Activated CD4-positive, CD25-positive, alpha-beta regulatory T cell (primary cell): ENCODE measurements at places on chromosomes 3 and 15.

DNA sequence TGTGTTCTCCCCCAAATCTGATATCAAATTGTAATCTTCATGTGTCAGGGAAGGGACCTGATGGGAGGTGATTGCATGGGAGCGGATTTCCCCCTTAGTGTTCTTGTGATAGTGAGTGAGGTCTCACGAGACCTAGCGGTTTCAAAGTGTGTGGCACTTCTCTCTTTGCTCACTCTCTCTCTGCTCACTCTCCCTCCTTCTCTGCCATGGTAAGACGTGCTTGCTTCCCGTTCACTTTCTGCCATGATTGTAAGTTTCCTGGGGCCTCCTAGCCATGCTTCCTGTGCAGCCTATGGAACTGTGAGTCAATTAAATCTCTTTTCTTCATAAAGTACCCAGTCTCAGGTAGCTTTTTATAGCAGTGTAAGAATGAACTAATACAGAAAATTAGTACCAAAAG lies 30.6 kb upstream of the OR5H6 start:
- no peak for DNase-seq

DNA sequence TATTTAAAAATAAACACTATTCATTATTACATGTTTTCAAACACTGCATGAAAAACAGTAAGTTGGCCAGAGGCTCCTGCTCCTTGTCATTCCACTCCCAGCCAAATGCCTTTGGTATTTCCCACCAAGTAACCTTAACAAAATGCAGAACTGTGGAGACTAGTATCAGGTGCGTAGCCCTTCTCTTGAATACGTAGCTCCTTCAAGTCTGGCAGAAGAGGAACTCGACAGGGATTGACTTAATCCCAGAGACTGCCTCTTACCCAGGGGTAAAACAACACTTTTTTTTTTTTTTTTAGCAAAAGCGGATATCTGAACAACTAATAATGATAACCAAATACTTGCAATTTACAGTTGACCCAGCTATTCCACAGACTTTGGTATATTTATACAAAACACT lies 738 bp downstream of the COMMD2 start:
- DNase-seq, result no peak

- DNase-seq, result no peak
Observed at GRCh38 chr3:41244620-41245336, 45.5 kb downstream of the CTNNB1 start.

- no peak for DNase-seq
Observed at GRCh38 chr15:62760538-62760937, 282.0 kb upstream of the TPM1 start.

DNA sequence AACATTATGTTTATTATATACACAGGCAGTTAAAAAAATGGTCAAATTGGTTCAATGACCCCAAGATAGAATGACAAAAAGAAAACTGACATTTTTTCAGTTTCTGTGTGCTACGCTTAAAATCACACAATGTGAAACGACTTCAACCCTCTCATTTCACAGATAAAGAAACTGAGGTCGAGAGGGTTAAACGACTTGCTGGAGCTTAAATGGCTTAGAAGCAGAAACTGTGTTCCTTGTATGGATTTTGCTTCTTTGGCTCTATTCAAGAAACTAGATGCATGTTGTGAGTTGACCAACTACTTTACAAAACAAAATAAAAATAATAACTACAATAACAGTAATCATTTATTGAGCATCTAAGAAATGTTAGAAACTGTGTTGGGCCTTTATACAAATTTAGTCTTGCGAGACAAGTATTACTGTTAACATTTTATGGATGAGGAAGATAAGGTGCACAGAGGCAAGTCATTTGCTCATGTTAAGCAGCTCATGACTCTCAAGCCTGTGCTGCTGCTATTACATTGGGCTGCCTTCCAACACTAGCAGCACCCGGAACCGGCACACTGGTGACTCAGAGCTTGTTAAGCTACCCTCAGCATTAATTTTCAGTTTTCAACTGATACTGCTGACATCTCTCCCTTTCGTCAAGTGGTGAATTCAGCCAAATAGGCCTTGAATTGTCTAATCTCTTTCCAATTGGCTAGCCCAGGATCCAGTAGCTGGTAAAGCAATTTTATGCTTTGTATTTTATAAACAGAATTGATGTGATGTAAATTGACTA lies 487.6 kb downstream of the NAALADL2 start:
- no peak for DNase-seq

- no peak for DNase-seq
Observed at GRCh38 chr15:100771746-100772145, 107.9 kb upstream of the ALDH1A3 start.

DNA sequence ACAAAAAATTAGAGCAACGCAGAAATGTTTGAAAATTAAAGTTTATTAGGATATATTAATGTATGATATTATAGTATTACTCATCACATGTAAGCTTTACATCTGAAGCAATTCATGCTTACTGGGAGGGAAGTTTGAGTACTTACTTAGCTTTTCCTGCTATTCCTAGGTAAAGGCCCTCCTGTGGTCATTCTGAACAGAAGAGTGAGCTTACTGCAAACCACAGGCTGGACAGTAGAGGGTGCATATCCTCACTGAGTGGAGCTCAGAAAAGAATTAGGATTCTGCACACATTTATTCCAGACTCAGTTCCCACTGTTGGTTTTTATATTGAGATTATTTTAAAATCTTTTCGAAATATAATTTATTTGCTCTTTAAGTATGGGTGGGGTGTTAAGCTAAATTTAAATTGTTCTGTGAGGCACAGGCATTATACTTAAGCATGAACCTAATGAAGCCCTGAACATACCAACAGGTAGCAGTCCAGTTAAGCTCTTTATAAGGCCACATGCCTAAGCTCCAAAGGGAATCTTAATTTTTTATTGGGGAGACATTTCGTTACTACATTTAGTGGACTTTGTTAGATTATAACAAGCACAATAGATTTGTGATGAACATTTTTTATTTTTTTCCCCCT lies 10.2 kb downstream of the MRPS22 start:
- DNase-seq, result no peak

GRCh38 chr3:41236228-41236627 lies 36.9 kb downstream of the CTNNB1 start:
- DNase-seq, result no peak

DNA sequence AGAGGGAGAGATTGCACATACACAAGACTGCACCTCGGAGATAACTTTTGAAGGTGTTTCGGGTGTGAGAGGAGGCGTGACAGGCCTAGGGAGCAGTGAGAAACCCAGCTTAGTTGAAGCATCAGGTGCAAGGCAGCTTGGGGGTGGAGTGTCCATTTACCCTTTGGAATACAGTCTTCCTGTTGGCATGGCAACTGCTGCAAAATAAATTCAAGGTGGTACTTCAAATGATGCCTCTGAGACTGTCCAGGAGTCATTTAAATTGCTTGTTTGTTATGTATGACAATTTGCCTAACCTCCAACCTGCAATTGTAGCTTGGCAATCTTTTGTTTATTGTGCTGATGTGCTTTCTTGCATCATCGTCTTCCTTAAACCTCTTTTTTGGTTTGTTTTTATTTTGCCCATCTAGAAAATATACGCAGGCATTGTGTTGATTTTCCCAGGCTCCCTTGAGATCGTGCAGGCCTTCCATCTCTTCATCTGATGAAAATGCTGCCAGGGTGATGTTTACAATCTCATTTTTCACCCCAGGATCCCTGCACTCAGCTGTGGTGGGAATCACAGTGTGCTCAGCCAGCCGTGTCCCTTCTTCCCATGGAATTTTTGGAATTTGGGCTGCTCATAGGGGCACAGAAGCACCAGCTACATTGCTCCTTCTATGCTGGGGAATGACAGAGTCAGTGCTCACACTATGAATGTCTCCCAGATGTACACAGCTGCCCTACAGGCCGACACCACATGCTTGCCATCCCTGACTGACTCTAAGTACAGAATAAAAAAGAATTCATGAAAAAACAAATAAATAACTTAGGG lies 583.1 kb upstream of the CFAP20DC start:
- no peak for DNase-seq

- DNase-seq, result no peak
Observed at GRCh38 chr3:39254806-39255449, 24.9 kb downstream of the CX3CR1 start.

DNA sequence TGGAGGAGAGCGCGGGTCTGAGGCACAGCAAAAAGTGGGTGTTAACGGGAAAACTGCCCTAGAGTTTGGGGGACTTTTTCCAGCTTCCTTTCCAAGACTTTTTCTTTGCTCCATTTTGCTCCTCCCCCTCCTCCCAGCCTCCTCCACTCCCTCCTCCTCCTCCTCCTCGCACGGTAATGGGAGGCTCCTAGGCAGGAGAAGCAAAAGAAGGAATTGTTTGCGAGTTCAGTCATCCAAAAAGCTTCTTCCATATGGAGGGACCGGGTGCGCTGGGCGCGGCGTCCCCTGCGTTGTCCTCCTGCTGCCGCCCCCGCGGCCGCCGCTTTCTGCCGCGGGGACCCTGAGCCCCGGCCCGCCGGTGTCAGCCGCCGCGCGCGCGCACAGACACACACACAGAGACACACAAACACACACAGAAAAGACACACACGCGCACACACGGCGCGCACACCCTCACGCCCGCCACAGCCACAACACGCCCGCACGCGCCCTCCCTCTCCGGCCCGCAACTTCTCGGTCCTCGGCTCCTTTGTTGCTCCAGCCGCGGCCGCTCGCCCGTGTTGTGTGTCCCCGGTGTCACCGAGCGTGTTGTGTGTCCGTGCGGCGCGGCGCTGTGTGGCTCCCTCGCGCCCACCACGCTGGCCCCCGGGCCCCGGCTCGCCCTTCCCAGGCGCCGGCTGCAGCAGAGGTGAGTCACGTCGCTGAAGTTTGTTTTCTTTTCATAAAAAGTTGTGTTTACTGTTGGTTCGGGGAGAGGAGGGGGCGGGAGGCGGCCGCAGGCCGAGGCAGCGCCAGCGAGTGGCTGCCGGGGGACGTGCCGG lies at the start of gene BOC:
Gene BOC, plus strand, starts transcription at position 228 of the 820 bp plus-strand sequence. CDS start 38,246 bp downstream, outside the sequence.
- DNase-seq, result no peak

- DNase-seq, result no peak
Observed at GRCh38 chr15:81514725-81515124, 140.7 kb upstream of the TMC3 start.

GRCh38 chr3:53949541-53949940 lies 57.9 kb upstream of the SELENOK start:
- no peak for DNase-seq

- DNase-seq, result no peak
Observed at GRCh38 chr15:42134617-42135245, 21.7 kb downstream of the PLA2G4F start.

- DNase-seq, result no peak
Observed at GRCh38 chr3:127164615-127165014, 28.3 kb upstream of the PRR23E start.

GRCh38 chr3:10173926-10174435 lies 9.3 kb downstream of the IRAK2 start:
- DNase-seq, result no peak

DNA sequence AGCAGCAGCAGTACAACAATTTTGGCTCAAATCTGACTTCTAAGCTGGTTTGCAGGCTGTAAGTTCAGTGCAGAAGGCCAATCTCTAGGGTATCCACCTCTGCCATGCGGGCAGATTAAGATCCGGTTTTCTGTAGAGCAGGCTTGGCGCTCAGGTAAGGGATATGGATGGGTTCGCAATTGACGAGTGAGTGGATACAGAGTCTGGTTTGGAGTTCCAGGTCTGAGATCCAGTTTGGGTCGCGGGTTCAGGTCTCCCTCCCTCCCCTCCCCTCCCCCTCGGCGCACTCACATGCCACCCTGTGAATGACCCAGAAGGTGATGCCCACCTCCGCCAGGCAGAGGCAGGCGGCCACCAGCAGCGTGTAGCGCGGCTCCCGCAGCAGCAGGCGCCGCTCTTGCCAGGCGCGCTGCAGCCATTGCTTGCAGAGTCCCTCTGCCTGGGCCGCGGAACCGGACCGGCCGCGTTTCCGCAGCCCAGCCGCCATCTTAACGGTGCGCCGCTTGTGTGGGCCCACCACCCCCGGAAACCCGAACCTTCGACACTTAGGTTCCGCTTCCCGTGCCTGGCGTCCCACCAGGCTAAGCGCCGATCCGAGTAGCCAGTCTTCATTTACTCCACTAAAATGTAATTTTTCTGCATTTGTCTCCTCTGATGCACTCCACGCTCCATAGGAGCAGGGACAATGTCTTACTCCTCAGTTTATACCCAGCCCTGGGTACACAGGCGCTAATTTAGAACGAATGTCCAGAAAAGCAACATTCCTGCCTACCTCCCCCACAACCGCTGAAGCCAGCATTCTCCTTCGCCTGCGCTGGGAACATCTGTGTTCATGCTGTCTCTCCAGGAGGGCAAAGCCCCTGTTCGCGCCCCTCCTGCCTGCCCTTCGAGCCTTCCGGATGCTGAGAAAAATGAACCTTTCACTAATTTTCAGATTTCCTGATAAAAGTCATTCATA lies at the start of gene ALG3:
Gene ALG3, minus strand, starts transcription at position 509 of the 958 bp plus-strand sequence. Its CDS starts 22 bp downstream, at position 487.
- DNase-seq, result peak; percentile 84
